ENCODE measurements at places on chromosomes 12 and 14.

DNA sequence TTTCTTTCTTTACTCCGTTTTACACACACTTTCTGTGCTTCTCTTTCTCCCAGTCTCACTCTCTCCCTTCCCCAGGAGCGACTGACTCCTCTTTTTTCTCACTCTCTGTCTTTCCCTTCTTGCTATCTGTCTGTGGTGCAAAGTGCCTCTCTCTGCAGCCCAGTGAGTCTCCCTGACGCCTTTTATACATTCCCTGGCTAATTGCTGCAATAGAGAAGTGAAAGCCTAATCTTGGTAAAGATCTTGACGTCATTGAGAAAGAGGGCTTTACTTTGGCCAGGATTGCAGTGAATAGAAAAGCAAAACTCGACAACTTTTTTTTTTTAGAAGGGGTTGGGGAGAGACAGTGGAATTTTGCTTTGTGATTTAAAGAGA lies 706 bp upstream of the DIO2 start:
- no peak for DNase-seq

- no peak for DNase-seq
Observed at GRCh38 chr12:79086541-79087296, 222.1 kb downstream of the SYT1 start.

DNA sequence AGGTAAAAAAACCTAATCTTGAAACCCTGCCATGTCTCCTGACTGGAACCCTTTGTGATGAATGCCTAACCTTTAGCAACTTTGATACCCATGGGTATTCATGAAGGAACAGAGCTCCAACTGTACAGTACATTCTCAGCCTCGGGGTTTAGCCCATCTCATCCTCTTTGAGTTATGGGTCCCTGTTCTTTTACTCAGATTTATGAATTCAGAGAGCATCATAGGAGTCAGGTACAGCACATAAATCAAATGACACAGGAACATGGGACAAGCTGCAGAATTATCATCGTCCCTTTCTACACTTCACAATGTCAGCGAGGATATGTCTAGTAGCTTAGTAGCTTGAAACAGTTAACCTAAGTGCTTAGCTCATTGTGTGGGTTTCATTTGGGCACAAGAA lies 527.4 kb downstream of the NOVA1 start:
- no peak for DNase-seq

DNA sequence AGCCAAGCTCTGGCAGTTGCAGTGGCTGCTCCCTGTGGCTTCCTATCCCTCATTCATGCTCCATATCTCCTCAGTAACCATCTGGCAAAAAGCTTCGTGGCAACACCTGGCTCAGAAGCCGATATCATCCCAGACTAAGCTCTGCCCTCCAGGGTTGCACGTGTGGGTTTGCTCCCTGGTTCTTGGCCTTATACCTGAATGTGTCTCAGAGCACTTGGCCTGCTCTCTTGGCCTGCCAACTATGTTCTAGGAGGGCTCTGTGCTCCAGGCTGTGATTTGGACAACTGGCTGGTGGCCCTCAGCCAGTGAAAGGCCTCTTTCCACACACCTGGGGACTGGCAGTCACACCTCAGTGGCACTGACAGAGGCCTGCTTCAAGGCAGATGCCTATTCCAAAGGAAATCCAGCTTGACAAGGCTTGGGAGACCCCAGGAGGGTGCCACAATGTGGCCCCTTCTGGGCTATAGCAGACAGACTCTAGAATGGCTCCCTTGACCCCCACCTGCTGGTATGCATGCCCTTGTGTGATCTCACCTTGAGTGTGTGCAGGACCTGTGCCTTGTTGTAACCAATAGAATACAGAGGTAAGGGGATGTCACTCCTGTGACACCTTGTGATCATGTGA lies 10.5 kb downstream of the PLD4 start:
- no peak for DNase-seq

- DNase-seq, result no peak
Observed at GRCh38 chr12:85630851-85631250, 205.4 kb downstream of the RASSF9 start.
